ENCODE measurements at places on chromosomes 12 and 14. TPM values are rescaled to one million over a fixed set of nuclear protein-coding genes. Genes with fewer than 3 reads are reported as not detected.

- H3K27me3 ChIP-seq, result peaks cover 4% of the 10 kb centered on the region
- no peak overlapping the region for H3K4me3 ChIP-seq
- H3K36me3 ChIP-seq, result no peaks in the 10 kb centered on the region
- H3K27ac ChIP-seq, result no peak overlapping the region
- H3K4me1 ChIP-seq, result peaks cover 4% of the 10 kb centered on the region
- no peak for DNase-seq
Measured at GRCh38 chr14:106633721-106634120, 1107.3 kb downstream of the TMEM121 start.

DNA sequence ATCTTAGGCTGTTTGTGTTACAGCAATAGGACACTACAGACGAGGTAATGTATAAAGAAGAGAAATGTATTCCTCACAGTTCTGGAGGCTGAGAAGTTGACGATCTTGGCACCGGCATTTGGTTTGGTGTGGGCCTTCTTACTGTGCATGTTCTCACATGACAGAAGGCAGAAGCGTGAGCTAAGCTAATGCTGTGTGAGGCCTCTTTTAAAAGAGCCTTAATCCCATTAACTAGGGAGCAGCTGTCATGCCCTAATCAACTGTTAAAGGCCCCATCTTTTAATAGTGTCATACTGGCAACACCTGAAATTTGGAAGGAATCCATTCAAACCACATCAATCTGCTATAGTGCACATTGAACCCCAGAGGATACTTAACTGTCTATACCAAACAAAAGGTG is 992.9 kb downstream of the GALC start:
- no peak overlapping the region for H3K27ac ChIP-seq
- H3K4me3 ChIP-seq, result no peak overlapping the region
- H3K36me3 ChIP-seq, result no peaks in the 10 kb centered on the region
- H3K27me3 ChIP-seq, result no peaks in the 10 kb centered on the region

DNA sequence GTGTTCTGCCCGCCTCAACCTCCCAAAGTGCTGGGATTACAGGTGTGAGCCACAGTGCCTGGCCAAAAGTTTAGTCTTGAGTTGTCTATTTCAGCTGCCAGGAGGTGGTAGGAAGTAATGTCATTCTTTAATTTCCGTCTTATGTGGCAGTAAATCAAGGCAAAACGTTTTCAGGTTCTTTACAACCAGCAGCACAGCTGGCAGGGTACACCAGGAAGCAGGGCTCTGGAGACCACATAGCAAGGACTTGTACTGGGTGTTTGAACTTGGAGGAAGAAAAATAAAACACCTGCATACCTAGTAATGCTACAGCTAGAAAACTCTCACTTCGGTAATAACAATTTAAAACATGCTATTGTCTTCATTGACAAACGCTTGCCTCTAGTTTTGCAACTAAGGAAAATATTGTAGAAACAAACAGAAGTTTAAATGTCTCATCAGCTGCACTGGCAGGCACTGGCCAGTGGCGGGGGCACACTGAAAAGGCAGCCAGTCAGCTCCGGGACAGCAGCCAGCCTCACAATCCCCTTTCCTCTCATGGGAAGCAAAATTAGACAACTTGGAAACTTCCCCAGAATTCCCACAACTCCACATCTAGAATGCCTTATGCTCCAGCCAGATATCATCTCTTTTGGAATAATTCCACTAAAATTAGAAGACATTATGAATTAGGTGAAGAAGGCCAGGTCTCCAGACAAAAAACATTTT is 72.2 kb downstream of the CLIP1 start:
- no peaks in the 10 kb centered on the region for H3K27me3 ChIP-seq
- H3K4me1 ChIP-seq, result no peaks in the 10 kb centered on the region
- no peak overlapping the region for H3K4me3 ChIP-seq
- no peak overlapping the region for H3K27ac ChIP-seq
- H3K36me3 ChIP-seq, result peaks cover 7% of the 10 kb centered on the region
- no peak for DNase-seq

- peaks cover 7% of the 10 kb centered on the region for H3K36me3 ChIP-seq
- no peaks in the 10 kb centered on the region for H3K27me3 ChIP-seq
- H3K4me1 ChIP-seq, result peaks cover 36% of the 10 kb centered on the region
- H3K27ac ChIP-seq, result peak overlapping the region; percentile 95
Measured at GRCh38 chr12:98595243-98595988, 1.9 kb downstream of the SLC25A3 start.

- H3K36me3 ChIP-seq, result no peaks in the 10 kb centered on the region
- no peaks in the 10 kb centered on the region for H3K4me1 ChIP-seq
- DNase-seq, result no peak
- no peak overlapping the region for H3K27ac ChIP-seq
- H3K27me3 ChIP-seq, result no peaks in the 10 kb centered on the region
Measured at GRCh38 chr12:74283646-74284045, 254.0 kb upstream of the ATXN7L3B start.

DNA sequence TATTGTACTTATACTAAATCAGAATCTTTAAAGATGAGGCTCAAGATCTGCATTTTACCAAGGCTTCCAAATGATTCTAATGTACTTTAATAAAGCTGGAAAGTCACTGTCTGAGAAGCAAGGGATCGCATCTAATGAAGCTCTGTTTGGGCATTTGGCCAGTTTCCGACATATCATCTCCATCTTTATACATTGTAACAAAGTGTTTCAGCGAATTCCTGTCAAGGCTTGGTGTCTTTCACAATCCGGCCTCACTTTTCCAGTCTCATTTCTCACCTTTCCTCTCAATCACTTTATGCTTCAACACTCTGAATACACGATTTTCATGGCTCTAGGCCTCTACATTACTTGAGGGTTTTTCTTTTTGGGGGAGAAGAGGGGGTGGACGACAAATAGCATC is 27.5 kb upstream of the INSM2 start:
- H3K27ac ChIP-seq, result no peak overlapping the region
- no peak for DNase-seq
- H3K27me3 ChIP-seq, result peaks cover 8% of the 10 kb centered on the region
- no peaks in the 10 kb centered on the region for H3K36me3 ChIP-seq

DNA sequence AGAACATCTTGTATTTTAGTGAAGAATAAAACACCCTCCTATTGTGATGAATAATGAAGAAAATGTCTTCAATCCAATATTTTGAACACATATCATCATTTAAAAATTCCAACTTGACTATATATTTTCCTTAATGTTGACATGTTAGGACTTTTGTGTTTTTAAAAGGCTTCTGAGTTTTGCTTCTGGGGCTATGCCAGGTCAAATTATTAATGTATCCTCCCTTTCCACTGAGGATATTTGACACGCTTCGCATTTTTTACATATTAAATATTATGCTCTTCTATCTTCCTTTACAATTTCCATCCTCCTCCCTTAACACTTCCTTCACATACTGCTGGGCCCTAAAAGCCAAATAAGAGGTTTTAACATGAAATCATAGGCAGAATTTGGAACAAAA is 20.6 kb downstream of the RERG start:
- DNase-seq, result no peak
- H3K27me3 ChIP-seq, result peaks cover 8% of the 10 kb centered on the region
- H3K4me3 ChIP-seq, result no peak overlapping the region
- no peaks in the 10 kb centered on the region for H3K4me1 ChIP-seq
- no peaks in the 10 kb centered on the region for H3K36me3 ChIP-seq
- no peak overlapping the region for H3K27ac ChIP-seq

- H3K4me3 ChIP-seq, result peak overlapping the region; percentile 71
- H3K27me3 ChIP-seq, result no peaks in the 10 kb centered on the region
- peaks cover 8% of the 10 kb centered on the region for H3K36me3 ChIP-seq
- peaks cover 9% of the 10 kb centered on the region for H3K4me1 ChIP-seq
Measured at GRCh38 chr12:40248585-40249297, 23.9 kb downstream of the LRRK2 start.

Gene C12orf54
- polyA plus RNA-seq, result not detected

Gene SLC25A21
- polyA plus RNA-seq, result not detected

Gene ZC2HC1C
- 0.84 TPM for polyA plus RNA-seq

Gene GPR65
- 18.3 TPM for polyA plus RNA-seq

Gene DLGAP5
- polyA plus RNA-seq, result not detected

Gene ATG101
- polyA plus RNA-seq, result 22.0 TPM

All from naive B cell (primary cell).